PC-9 (cell line): ENCODE measurements at places on chromosomes 11 and 22. TPM values are rescaled to one million over a fixed set of nuclear protein-coding genes. Genes with fewer than 3 reads are reported as not detected.

The RIMBP3B gene
- total RNA-seq: 0.18 TPM in 1 of 2 replicates, not detected in the other

The C11orf21 gene
- not detected in 2 replicates for total RNA-seq

The C11orf42 gene
- not detected in 2 replicates for total RNA-seq

- no peak for DNase-seq
Observed at GRCh38 chr11:12705874-12706273, 31.7 kb downstream of the TEAD1 start.
